Activated CD4-positive, alpha-beta T cell treated with anti-CD3 and anti-CD28 coated beads for 1 hour (primary cell): ENCODE measurements at places on chromosomes 4 and X.

DNA sequence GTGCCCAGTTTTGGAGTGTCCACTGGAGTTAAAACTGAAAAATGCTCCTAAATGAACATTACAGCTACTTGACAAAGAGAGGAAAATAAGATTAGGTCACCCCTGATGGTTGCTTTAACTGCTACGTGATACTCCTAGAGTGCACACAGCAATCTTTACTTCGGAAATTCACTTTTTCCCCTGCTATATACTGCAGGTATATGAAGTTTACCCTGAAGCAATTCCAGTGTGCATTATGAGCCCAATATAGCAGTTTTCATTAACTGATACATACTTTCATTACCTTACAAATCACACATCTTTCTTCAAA lies 773 bp upstream of the ZNF827 start:
- no peak for DNase-seq

- DNase-seq: no peak
These were observed 25.9 kb upstream of the LNX1 start for GRCh38 chr4:53617101-53617680.

- DNase-seq: no peak
These were observed 230.3 kb downstream of the UNC5C start for GRCh38 chr4:95318483-95318882.

DNA sequence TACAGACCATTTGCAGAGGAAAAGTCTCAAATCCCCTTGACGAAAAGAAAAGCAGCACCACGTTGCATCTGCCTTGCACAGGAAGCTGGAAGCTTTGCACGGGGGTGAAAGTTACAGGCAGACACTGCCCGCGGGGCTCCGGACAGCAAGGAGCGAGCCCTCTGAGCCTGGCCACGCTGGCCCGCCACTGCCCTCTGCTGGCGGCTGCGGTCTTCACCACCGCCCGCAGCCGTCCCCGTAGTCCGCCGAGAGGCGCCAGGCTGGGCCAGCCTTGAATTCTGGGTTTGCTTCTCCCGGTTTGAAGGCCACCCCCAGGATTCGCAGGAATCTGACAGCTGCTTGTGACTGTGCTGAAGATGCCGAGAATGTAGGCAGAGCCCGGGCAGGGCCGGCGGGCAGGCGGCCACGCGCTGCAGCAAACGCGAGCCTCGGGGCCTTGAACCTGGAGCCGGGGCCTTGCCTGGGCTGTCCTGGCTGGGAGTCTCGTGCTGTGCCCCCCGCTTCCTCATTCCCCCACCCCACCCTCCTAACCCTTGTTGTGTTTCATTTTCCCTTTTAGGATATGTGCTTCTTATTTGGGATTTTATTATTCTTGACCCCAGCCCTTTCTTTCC lies 49.2 kb downstream of the ENPP6 start:
- peak; percentile 19 for DNase-seq

GRCh38 chr4:82797040-82797404 lies 1.6 kb downstream of the SCD5 start:
- DNase-seq: no peak

GRCh38 chr4:156959298-156959702 lies 12.3 kb downstream of the PDGFC start:
- DNase-seq: no peak

- no peak for DNase-seq
These were observed 195.9 kb downstream of the CHM start for GRCh38 chrX:85851418-85851817.

GRCh38 chrX:136920001-136920400 lies 39.5 kb upstream of the RBMX start:
- no peak for DNase-seq

- no peak for DNase-seq
These were observed 18.8 kb downstream of the BMP3 start for GRCh38 chr4:81049330-81049729.

GRCh38 chr4:163493643-163494359 lies 689 bp upstream of the TMA16 start:
- DNase-seq: no peak

GRCh38 chr4:40065010-40065409 lies 8.4 kb downstream of the N4BP2 start:
- no peak for DNase-seq

- DNase-seq: no peak
These were observed 47.6 kb downstream of the NHSL2 start for GRCh38 chrX:71958281-71958675.

DNA sequence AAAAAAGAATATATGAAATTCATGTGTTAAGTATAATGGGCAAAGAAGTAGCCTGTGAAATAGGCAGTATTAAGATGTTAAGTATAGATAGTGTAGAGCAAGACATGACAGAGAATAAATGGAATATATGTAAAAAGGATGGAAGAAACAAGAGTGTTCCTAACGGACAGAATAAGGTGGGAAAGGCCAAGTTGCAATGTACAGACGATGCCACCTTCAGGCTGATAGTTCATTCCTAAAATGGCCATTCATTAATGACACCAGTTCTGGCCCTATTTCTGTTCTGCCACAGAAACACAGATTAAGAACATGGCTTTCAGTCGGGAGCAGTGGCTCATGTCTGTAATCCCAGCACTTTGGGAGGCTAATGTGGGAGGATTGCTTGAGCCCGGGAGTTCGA lies 4.4 kb upstream of the FAM184B start:
- DNase-seq: no peak

GRCh38 chrX:129553619-129554288 lies 13.7 kb downstream of the OCRL start:
- DNase-seq: no peak
